PC-9 (cell line): ENCODE measurements at places on chromosomes 1 and 21. TPM values are rescaled to one million over a fixed set of nuclear protein-coding genes. Genes with fewer than 3 reads are reported as not detected.

- H3K4me1 ChIP-seq = no peaks in the 10 kb centered on the region
- DNase-seq = no peak
- H3K36me3 ChIP-seq = no peaks in the 10 kb centered on the region
- H3K27ac ChIP-seq = no peak overlapping the region
These were observed 12.5 kb downstream of the S100A7A start for GRCh38 chr1:153428791-153429190.

UBL4B gene
- 0.24 and 0.28 TPM in 2 replicates for total RNA-seq

DNA sequence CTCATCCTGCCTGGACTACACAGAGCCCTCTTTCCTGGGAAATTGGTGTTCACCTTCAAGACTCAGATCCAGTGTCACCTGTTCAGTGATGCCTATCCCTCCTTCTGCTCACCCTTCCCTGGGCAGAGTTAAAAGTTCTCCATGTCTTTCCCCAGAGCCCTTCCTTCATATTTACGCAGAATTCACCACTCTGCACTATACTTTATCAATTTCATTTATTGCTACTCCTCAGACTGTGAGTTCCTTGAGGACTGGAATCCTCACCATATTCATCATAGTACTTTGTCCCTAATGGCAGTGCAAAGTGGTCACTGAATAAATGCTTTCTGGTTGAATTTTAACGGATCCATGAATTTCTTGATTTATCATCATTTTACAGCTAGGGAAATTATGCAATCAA is 300.0 kb downstream of the CHRM3 start:
- no peaks in the 10 kb centered on the region for H3K36me3 ChIP-seq
- H3K4me3 ChIP-seq = no peak overlapping the region
- H3K27ac ChIP-seq = no peak overlapping the region
- no peak for DNase-seq

- no peak overlapping the region for H3K27ac ChIP-seq
- DNase-seq = no peak
- no peaks in the 10 kb centered on the region for H3K36me3 ChIP-seq
- no peak overlapping the region for H3K4me3 ChIP-seq
These were observed 607.8 kb upstream of the B3GALT2 start for GRCh38 chr1:193794239-193794638.

GRCh38 chr1:6625584-6626149 is 999 bp downstream of the THAP3 start:
- no peak for DNase-seq
- H3K36me3 ChIP-seq = no peaks in the 10 kb centered on the region
- H3K4me1 ChIP-seq = 0 out of 2 replicates have a peak, but pooled peaks cover 8% of the 10 kb centered on the region
- H3K27ac ChIP-seq = no peak overlapping the region
- H3K4me3 ChIP-seq = peak overlapping the region; percentile 65
- H3K27me3 ChIP-seq = no peaks in the 10 kb centered on the region

- no peaks in the 10 kb centered on the region for H3K27me3 ChIP-seq
- H3K27ac ChIP-seq = no peak overlapping the region
- no peak overlapping the region for H3K4me3 ChIP-seq
- H3K4me1 ChIP-seq = peaks cover 25% of the 10 kb centered on the region
- H3K36me3 ChIP-seq = peaks cover 9% of the 10 kb centered on the region; the same call in 1 of the 2 replicates
- no peak for DNase-seq
These were observed 31.5 kb downstream of the WNT2B start for GRCh38 chr1:112540226-112540794.

- DNase-seq = no peak
- peaks cover 21% of the 10 kb centered on the region for H3K27me3 ChIP-seq
- H3K4me3 ChIP-seq = no peak overlapping the region
- H3K4me1 ChIP-seq = peaks cover 31% of the 10 kb centered on the region
These were observed 2.6 kb upstream of the HES5 start for GRCh38 chr1:2532485-2533160.

- peak overlapping the region; percentile 90 for H3K27ac ChIP-seq
- H3K27me3 ChIP-seq = no peaks in the 10 kb centered on the region
- peak overlapping the region; percentile 44; the same call in 1 of the 2 replicates for H3K4me3 ChIP-seq
- no peaks in the 10 kb centered on the region for H3K36me3 ChIP-seq
These were observed 104.4 kb downstream of the PTPN14 start for GRCh38 chr1:214446772-214447556.

DNA sequence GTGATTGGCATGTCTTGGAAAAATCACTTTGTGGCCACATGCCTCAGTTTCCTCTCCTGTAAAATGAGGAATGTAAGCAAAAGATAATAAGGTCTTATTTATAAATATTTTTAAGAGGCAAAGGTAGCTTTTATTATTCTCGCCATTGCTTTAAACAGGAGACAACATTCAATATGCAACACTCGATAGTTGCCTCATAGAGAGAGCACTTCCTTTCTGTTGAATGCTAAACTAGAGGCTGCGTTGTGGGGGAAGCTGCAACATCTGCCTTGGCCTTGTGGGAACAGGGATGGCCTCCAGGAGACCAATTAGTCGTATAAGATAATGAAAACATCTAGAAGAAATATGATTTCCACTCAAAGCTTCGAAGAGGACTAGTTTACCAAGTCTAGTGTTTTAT is 3.5 kb downstream of the OSCP1 start:
- no peaks in the 10 kb centered on the region for H3K36me3 ChIP-seq
- no peak overlapping the region for H3K4me3 ChIP-seq
- H3K27ac ChIP-seq = no peak overlapping the region
- H3K4me1 ChIP-seq = no peaks in the 10 kb centered on the region

TMEM269 gene
- 0.28 and 1.0 TPM in 2 replicates for total RNA-seq

DNA sequence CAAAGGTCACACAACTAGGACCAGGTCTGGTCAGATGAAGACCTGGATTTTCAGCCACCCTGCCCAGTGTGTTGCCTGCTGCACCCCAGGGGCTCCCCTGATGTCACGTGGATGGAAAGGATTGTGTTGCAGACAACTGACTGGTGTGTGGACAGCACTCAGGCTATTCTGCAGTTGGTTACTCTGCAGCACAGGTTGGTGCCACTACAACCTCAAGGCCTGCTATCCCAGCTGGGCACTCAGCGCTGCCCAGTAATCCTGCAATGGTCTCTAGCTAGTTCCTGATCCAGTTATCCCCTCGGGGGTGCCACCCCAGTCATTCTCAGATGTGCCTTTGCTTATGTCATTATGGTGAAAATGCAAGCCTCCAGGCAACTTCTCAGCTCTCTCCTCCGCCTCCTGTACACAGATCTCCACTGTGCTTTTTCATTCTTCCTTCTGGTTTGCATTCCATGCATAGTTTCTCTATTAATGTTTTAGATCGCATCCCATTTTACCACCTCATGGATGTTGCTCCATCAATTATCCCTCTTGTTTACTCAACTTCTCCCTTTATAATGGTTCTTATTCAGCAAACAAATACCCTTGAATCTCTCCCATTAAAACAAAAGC is 503.2 kb upstream of the CAMK1G start:
- no peaks in the 10 kb centered on the region for H3K36me3 ChIP-seq
- no peak overlapping the region for H3K4me3 ChIP-seq
- H3K27me3 ChIP-seq = no peaks in the 10 kb centered on the region
- no peak overlapping the region for H3K27ac ChIP-seq

DNA sequence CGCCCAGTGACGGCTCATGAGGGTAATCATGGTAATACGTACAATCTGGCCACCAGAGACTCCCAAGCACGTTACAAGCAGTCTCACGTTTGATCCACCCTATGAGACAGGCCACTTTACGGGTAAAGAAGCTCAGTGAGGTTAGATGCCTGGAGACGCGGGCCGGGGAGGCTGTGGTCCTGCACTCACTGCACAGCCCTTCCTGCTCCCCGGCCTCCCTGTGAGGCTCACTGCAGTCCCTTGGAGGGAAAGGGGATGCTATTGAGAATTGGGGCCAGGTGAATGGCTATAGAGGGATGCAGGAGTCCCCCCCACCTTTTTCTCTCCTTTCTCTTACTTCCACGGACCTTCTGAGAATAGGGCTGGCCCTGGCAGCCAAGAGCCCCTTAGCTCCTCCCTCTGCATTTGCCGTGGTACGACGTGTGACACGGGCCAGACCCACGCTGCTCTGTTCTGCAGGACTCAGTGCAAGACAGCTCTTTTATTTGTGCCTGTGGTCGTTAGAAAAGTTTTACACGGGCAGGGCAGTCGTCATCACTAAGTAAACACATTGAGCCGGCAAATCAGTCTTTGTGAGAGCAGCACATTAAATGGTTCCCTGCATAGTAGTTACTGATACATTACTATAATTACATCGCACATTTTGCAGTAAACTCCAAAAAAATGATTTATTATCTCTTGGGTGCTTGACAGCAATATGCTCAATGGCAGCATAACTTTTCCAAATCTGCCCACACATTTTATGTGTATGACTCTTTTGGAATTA is 18.8 kb downstream of the KIF26B start:
- H3K4me1 ChIP-seq = peaks cover 8% of the 10 kb centered on the region; the same call in 1 of the 2 replicates
- no peak overlapping the region for H3K4me3 ChIP-seq
- H3K27ac ChIP-seq = no peak overlapping the region
- H3K27me3 ChIP-seq = peaks cover 73% of the 10 kb centered on the region
- no peaks in the 10 kb centered on the region for H3K36me3 ChIP-seq

- H3K36me3 ChIP-seq = peaks cover 10% of the 10 kb centered on the region; the same call in 1 of the 2 replicates
- H3K27ac ChIP-seq = peak overlapping the region; percentile 96
- DNase-seq = peak; percentile 16
- H3K4me1 ChIP-seq = peaks cover 49% of the 10 kb centered on the region
These were observed 40.5 kb upstream of the RALGPS2 start for GRCh38 chr1:178684542-178685000.

GRCh38 chr1:157806431-157807149 is 13.3 kb downstream of the FCRL1 start:
- no peak overlapping the region for H3K4me3 ChIP-seq
- H3K4me1 ChIP-seq = no peaks in the 10 kb centered on the region
- peaks cover 8% of the 10 kb centered on the region; the same call in 1 of the 2 replicates for H3K27me3 ChIP-seq
- no peaks in the 10 kb centered on the region for H3K36me3 ChIP-seq

RPTN gene
- not detected in 2 replicates for total RNA-seq

DNA sequence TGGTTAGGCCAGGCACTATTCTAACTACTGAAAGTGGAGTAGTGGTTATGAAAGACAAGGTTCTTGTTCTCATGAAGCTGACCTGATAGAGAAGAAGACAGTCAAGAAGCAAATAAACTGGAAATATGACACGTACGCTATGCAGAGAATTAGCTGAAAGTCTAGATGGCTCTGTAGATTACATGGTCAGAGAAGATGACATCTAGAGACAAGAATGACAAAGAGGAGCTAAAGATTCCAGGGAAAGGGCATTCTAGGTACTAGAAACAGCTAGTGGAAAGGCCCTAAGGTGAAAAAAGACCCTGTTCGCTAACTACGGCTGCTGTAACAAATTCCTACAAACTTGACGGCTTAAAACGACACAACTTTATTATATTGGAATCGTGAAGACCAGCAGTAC is 68.0 kb upstream of the NRIP1 start:
- no peak overlapping the region for H3K27ac ChIP-seq
- DNase-seq = no peak
- no peaks in the 10 kb centered on the region for H3K36me3 ChIP-seq
- no peaks in the 10 kb centered on the region for H3K27me3 ChIP-seq
- peaks cover 14% of the 10 kb centered on the region for H3K4me1 ChIP-seq

AMIGO1 gene
- 4.1 and 4.2 TPM in 2 replicates for total RNA-seq

- H3K27me3 ChIP-seq = 0 out of 2 replicates have a peak, but pooled peaks cover 4% of the 10 kb centered on the region
- no peaks in the 10 kb centered on the region for H3K4me1 ChIP-seq
- H3K4me3 ChIP-seq = no peak overlapping the region
- H3K36me3 ChIP-seq = no peaks in the 10 kb centered on the region
These were observed 1.4 kb upstream of the KCNJ6 start for GRCh38 chr21:37917612-37918011.

- H3K36me3 ChIP-seq = peaks cover 23% of the 10 kb centered on the region
- H3K27ac ChIP-seq = peak overlapping the region; percentile 1; the same call in 1 of the 2 replicates
- H3K4me3 ChIP-seq = no peak overlapping the region
- peaks cover 79% of the 10 kb centered on the region for H3K4me1 ChIP-seq
- no peaks in the 10 kb centered on the region for H3K27me3 ChIP-seq
These were observed 16.0 kb downstream of the DHRS3 start for GRCh38 chr1:12601700-12602658.

FOXO6 gene
- 9.0 and 17.5 TPM in 2 replicates for total RNA-seq

DNA sequence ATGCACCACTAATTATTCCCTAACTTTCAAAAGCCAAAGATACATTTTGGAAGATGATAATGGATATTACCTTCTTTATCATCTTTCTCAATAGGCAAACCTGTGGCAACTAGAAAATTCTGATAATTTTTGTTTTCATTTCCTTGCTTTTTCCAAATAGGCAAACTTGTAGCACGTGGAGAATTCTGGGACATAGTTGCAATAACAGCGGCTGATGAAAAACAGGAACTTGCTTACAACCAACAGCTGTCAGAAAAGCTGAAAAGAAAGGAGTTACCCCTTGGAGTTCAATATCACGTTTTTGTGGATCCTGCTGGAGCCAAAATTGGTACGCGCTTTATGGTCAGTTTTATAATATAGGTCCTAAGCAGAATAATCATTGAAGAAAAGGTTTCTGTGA is 1.5 kb downstream of the FPGT start:
- H3K27ac ChIP-seq = no peak overlapping the region
- H3K27me3 ChIP-seq = no peaks in the 10 kb centered on the region
- H3K4me3 ChIP-seq = peak overlapping the region; percentile 93; the same call in 1 of the 2 replicates

ANKRD45 gene
- 0.28 TPM in 1 of 2 replicates, not detected in the other for total RNA-seq

CELA2A gene
- not detected in 2 replicates for total RNA-seq

- no peaks in the 10 kb centered on the region for H3K27me3 ChIP-seq
- H3K4me3 ChIP-seq = no peak overlapping the region
- no peak overlapping the region for H3K27ac ChIP-seq
- no peaks in the 10 kb centered on the region for H3K4me1 ChIP-seq
- H3K36me3 ChIP-seq = no peaks in the 10 kb centered on the region
These were observed 3.5 kb downstream of the CD164L2 start for GRCh38 chr1:27379564-27380122.

- H3K4me1 ChIP-seq = no peaks in the 10 kb centered on the region
- H3K27ac ChIP-seq = no peak overlapping the region
- no peak for DNase-seq
- no peaks in the 10 kb centered on the region for H3K36me3 ChIP-seq
These were observed 726.9 kb upstream of the TMPRSS15 start for GRCh38 chr21:19130379-19131028.

ARTN gene
- total RNA-seq = 17.4 and 33.6 TPM in 2 replicates
